ENCODE measurements at places on chromosomes 4 and X.

- no peak for DNase-seq
Measured at GRCh38 chrX:100871594-100872560, 2.3 kb downstream of the NOX1 start.

GRCh38 chrX:130857207-130857606 lies 45.8 kb downstream of the ENOX2 start:
- DNase-seq, result no peak

GRCh38 chrX:71640002-71640401 lies 21.7 kb upstream of the CXCR3 start:
- DNase-seq, result no peak

DNA sequence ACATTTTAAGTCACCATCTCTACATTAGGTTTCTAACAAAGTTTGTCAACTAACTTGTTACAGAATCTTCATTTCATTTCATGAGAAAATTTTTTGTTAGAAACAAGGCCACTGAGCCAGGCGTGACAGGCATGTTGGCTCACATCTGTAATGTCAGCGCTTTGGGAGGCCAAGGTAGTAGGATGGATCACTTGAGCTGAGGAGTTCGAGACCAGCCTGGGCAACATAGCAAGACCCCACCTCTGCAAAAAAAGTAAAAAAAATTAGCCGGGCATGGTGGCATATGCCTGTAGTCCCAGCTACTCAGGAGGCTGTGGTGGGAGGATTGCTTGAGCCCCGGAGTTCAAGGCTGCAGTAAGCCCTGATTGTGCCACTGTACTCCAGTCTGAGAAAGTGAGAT lies 32.3 kb downstream of the FAT1 start:
- DNase-seq, result no peak

- no peak for DNase-seq
Measured at GRCh38 chrX:9267415-9267814, 197.4 kb upstream of the TBL1X start.

DNA sequence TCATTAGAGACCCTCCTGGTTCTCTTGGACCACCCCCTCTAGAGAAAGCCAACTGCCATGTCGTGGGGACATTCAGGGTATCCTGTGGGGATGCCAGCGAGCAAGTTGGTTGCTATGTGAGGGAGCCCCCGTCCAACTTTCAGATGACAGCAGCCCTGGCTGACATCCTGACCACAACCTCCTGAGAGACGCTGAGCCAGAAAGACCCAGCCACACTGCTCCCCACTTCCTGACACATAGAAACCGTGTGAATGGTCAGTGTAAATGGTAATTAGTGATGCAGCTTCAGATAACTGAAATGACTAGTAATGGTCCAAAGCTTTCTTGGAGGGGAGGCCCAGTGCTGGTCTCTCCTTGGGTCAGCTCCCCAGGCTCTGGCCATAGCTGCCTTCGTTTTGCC lies 10.8 kb downstream of the CLCN4 start:
- no peak for DNase-seq

DNA sequence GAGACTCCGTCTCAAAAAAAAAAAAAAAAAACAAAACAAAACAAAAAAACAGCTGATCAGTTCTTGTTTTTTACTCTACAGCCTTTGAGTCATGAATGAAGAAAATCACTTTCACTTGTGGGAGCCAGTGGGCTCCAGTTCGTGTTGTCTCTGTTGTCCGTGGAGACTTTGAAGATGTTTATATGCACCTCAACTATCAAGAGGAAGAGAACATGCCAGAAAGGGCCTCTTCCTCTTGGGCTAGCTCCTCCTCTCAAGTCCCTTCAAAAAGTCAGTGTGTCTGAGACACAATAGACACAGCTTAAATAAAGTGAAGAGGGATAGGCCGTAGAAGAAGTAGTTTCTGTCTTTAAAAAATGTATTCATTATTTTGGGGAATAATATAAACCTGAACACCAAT lies 182.7 kb downstream of the KDR start:
- peak; percentile 59 for DNase-seq

- no peak for DNase-seq
Measured at GRCh38 chr4:104099141-104099540, 379.4 kb upstream of the TACR3 start.

DNA sequence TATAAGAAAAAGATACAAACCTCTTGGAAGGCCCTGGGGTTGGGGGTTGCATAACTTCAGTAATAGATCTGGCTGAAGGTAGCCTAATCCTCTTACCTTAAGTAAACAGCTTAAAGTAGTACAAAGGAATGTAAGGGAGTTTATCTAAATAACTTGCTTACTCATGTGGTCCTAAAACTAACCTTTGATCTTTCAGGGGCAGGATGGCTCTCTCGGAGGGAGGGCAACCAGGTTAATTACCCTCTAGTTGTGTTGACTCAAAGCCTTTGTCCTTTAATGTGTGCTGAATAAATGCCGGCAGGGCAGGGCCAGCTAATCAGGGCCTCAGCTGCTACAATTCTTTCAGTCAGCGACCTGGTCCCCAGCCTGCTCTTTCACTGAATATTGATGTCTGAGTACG lies 822.0 kb upstream of the SLIT2 start:
- no peak for DNase-seq

GRCh38 chr4:179352221-179352620 lies 1910.0 kb upstream of the AGA start:
- no peak for DNase-seq

DNA sequence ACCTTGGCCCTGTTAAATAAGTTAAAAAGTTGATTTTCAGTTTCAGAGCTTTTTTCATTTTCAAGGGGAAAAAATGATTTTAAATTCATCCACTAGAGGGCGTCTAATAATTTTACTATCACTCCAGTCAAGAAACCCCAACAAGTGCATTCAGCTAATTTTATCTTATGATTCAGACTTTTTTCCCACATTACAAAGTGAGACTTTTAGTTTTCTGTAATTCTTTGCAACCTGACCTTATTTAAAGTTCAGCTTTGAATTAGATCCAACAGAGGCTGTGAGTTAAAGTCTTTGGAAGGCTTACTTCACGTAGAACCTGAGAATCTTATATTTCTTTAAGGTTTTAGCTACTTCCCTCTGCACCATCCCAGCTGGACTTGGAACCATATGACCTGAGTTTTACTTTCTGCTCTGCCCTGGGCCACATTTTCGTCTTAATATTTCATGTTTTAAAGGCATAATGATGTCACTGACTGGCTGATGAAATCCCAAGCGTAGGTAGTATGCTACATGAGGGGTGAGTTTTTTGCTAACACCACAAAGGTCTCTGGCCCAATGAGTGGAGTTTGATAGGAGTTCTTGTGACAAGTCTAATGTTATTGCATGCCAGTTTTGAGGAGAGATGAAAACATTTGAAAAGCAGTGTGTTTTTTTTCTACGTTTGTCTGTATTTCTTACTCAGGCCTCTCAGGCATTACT lies 7.2 kb downstream of the GNRHR start:
- DNase-seq, result peak; percentile 57

- no peak for DNase-seq
Measured at GRCh38 chr4:4332529-4332928, 42.5 kb downstream of the ZBTB49 start.

Data from CD4-positive, alpha-beta T cell treated with Interleukin-2 at 100 ng/mL for 4 hours (primary cell).